NCI-H2081 (cell line): ENCODE measurements at places on chromosomes 5 and 9.

- DNase-seq = no peak
Observed at GRCh38 chr5:104297076-104297475, 734.5 kb upstream of the NUDT12 start.

DNA sequence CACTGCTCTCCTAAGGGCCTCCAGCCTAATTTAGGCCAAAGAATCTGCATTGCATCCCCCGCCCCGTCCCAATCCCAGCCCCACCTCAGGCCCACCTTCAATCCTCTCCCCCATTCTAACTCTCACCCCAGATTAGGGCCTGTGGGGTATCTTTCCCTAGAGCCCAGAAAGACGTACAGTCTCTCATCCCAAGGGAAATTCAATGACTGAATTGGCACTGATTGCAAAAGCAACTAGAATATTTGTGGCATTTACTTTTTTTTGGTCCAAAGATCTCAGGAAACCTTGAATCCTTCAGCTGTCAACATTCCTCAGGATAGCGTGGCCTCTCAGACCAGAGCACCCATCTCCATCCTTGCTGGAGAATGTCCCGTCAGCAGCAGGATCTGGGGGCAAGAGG is 30.6 kb downstream of the TRMO start:
- DNase-seq = no peak

DNA sequence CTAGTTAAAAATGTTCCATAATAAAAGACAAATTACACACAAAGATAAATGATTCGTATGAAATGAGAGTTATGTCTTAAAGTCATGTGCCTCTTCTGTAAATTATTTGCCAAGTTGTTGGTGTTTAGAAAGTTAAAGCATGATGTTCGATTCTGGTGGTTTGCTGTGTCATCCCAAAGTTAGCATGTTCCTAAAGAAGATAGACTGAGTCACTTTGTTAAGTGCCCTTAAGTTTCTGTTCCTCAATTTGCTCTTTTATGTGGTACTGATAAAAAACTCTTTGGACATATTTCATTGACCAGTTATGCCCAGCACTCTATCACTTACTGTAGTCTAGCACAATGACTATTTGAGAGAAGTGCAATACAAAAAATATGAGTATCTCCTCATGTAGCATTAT is 366.9 kb upstream of the ZNF608 start:
- no peak for DNase-seq

- no peak for DNase-seq
Observed at GRCh38 chr9:38067859-38068681, 957 bp downstream of the SHB start.

- no peak for DNase-seq
Observed at GRCh38 chr9:121865060-121865459, 213.6 kb downstream of the DAB2IP start.

- DNase-seq = no peak
Observed at GRCh38 chr5:43416803-43417394, 4.7 kb upstream of the CCL28 start.

DNA sequence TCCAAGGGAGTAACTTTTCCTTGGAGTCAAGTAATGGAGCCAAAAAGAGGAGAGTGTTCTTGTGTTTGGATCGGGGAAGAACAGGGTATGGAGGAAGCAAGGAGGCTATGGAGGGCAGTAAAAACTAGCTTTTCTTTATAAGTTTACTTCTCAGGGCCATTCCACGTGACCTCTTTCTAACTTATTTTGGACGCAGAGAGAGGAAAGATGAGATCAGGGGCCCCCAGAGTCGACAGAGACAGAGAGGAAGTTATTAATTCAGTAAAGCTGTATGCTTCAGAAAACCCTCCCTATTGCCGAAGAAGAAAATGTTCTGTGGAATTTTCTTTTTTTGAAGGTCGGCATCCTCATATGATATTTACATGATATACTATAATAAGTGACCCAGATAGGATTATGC is 233.8 kb upstream of the MPDZ start:
- no peak for DNase-seq

GRCh38 chr5:142807372-142807911 is 37.3 kb downstream of the ARHGAP26 start:
- no peak for DNase-seq

- DNase-seq = peak; percentile 78
Observed at GRCh38 chr5:142713121-142713706, 27.3 kb upstream of the FGF1 start.

- no peak for DNase-seq
Observed at GRCh38 chr5:153209687-153210086, 280.8 kb upstream of the GRIA1 start.

DNA sequence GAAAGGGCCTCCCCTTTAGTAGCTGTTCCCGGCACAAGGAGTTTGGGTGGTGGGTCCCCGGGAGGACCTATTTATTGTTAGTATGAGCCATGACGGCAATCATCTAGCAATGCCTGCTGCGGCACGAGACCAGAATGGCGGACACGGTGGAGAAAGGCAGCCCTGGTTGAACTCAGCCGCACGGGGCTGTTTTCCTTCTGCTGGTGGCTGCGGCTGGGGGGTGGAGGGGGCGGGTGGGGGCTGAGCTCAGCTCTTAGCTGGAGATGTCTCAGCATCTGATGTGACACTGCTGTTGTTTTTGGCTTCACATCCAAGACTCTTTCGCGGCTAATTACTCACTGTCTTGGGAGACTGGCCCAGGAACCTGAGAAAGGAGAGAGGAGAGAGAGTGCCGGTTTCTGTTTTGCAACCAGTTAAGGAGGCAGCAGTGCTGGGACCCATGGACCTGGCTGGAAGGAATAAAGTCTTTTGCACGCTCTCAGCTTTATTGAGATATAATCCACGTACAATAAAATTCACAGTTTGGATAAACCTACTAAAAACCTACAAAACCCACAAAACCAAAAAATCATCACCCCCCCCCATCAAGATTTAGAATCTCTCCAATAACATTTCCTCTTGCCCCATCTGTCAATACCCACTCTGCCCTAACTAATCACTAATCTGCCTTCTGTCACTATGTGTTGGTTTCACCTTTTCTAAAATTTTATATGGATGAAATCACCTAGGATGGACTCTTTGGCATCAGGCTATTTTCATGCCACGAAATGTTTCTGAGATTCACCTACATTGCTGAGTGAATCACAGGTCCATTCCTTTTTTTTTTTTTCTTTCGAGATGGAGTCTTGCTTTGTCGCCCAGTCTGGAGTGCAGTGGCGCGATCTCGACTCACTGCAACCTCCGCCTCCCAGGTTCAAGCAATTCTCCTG is 81.8 kb upstream of the NEURL1B start:
- DNase-seq = no peak

DNA sequence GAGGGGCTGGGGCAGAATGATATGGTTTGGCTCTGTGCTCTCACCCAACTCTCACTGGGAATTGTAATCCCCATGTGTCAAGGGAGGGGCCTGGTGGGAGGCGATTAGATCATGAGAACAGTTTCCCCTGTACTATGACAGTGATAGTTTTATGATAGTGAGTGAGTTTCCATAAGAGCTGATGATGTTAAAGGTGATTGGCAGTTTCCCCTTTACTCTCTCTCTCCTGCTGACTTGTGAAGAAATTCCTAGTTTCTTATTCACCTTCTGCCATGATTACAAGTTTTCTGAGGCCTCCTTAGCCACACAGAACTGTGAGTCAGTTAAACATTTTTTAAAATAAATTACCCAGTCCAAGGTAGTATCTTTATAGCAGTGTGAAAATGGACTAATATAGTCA is 120.4 kb upstream of the CDH9 start:
- DNase-seq = no peak

DNA sequence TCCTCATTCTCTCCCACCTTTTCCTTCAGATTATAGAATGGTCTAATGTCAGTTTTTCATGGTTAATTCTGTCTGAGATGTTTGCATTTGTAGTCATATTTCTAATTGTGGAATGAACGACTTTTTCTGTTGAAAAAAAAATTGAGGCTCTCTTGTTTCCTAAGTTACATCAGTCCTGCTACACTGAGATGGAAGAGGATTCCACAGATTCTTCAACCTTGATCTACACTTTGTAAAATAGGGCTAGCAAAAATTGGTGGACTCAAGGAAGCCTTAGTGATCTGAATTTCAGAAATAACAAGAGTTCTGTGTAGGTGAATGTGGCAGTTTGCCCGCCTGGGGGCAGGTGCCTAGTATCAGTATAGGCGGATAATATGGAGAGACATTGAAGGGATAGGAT is 51.9 kb downstream of the ERBIN start:
- DNase-seq = no peak

- no peak for DNase-seq
Observed at GRCh38 chr9:98481676-98482075, 226.2 kb upstream of the TBC1D2 start.

DNA sequence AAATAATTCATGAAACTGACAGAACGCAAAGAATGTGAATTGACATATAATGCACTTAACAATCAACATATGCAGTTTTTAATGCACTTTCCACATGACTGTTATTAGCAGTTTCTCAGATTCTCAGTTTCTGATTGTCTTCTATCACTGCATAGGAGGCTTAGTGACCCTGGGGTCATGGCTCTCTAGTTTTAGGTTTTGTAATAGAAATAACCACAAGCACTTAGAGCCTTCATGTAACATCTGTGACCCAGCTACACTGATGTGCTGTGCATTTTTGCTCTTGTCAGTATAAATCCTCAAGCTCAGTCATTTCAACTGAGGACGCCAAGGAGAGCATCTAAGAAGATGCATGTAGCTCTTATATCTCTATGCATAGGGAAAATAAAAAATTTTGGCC is 163.1 kb upstream of the IZUMO3 start:
- no peak for DNase-seq

- DNase-seq = no peak
Observed at GRCh38 chr9:124625087-124625486, 117.9 kb upstream of the NR5A1 start.

- no peak for DNase-seq
Observed at GRCh38 chr9:6566409-6567139, 79.0 kb downstream of the GLDC start.

DNA sequence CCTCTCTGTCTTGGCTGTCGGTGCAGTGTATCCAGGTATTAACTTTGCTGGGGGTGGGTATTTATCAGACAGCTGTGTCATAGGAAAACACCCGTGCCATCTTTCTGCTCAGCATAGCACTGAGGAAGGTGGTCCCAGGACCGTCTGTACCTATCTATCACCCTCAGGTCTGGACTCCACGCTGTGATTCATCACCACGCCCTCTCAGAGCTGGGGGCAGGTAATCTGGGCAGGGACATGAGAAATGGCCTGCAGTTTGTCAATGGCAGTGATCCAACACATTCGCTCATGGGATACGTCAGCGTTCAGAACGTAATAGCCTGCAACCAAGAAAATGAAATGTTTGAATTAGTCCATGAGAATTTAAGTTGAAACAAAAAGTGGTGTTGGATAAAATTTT is 151.6 kb upstream of the MAP1B start:
- peak; percentile 57 for DNase-seq

DNA sequence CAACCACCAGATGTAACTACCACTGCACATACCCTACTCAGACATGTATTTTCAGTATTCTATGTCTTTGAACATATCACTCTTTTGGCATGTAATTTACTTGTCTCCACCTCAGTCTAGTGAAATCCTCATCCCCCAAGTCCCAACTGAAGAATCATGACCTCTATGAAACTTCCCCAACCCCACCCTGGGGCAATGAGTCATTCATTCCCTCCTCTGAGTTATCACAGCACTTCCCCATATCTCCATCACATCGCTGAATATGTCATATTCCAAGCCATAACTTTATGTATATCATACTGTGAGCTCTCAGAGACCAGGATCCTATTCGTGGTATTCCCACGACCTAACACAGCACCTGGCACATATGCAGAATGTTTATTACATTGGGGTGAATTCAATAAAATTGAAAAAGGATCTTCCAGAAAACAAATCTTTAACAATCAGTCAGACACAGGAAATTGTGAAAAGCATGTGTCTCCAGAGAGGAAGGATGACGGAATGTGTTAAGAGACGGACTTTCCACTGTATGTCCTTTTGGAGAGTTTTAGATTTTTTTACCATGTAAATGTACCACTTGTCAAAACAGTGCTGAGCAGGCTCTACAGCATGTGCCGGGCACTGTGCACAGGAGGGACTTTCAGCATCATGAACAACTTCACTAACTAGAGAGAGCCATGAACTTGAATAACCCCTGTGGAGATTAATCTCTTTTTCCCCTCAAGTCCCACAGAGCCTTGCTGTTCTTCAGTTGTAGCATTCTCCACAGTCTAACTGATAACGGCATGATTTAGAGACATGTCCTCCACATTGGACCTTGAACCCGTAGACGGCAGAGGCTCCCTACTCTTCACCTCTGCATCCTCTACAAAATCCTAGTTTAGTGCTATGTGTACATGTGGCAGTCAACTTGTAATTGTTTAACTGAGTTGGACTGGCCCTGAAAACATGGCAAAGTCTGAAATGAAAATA is 213.5 kb downstream of the GLIS3 start:
- DNase-seq = no peak

DNA sequence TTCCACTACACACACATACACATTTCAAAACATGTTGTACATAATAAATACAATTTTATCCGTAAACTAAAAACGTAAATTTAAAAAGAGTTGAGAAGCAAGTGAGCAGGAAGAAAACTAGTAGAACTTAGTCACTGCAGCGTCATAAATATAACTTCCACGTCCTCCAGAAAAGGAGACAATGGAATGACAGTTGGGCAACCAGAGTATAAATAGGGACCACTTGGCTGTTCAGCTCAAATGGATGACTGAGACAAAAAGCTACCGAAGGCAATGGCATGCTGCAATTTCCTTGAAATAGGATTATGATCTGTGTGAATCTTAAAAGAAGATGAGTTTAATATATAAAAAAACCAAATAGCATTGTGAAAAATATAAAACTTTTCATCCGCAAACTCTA is 438.5 kb upstream of the RGMB start:
- no peak for DNase-seq

DNA sequence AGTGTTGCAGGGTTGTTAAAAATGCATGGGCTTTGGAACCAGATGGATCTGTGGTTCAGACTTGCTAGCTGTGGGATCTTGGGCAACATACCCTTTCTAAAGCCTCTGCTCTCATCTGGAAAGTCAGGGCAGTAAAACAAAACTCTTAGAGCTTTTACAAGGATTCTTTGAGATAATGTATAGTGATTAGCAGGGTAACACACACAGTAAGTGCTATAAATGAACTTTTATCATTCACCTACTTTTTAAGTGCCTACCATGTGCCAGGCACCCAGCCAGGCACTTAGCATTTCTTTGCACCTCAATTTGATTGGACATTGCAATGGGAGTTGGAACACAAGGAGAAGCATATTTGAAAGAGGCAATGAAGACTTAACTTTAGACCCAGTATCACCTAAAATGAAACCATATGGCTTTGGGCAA is 208.6 kb upstream of the PAPPA start:
- DNase-seq = no peak

- DNase-seq = no peak
Observed at GRCh38 chr5:67050635-67051034, 146.0 kb downstream of the CD180 start.

- no peak for DNase-seq
Observed at GRCh38 chr9:72909428-72909827, 43.4 kb downstream of the ALDH1A1 start.

DNA sequence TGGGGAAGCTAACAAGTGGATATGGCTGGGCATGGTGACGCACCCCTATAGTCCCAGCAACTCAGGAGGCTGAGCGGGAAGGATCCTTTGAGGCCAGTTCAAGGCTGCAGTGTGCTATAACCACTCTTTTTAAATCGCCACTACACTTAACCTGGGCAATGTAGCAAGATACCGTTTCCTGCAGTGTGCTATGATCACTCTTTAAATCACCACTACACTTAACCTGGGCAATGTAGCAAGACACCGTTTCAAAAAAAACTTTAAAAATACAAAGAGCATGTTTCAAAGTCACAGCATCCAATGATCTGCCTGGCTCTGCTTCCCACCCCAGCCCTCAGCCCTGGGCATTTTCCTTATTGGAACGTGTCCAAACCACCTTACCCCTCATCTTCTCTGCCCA is 14.5 kb downstream of the GRHPR start:
- DNase-seq = no peak

GRCh38 chr5:150511578-150512367 is 3.8 kb downstream of the NDST1 start:
- DNase-seq = no peak
